Stimulated activated CD8-positive, alpha-beta memory T cell treated with anti-CD3 and anti-CD28 coated beads, Interleukin-4, amount 100 ng/mL, for 1 hour (primary cell): ENCODE measurements at places on chromosomes 16 and 17.

DNA sequence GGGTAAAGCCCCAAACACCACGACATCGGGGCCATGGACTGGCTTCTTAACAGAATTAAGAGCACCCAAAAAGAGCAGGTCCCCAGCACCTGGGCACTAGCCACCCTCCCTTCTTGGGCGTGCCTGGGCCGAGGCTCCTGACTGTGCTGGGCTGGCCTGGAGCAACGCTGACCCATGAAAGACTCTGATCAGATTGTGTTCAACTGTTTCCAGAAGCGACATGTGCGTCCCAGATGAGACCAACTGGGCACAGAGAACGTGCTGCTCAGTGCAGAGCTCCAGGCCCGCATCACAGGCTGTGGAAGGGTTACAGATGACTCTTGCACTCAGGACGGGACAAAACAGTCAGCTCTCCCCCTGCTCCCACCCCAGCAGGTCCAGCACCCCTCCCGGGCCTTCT, 100.7 kb downstream of the KCNJ12 start:
- DNase-seq: no peak

DNA sequence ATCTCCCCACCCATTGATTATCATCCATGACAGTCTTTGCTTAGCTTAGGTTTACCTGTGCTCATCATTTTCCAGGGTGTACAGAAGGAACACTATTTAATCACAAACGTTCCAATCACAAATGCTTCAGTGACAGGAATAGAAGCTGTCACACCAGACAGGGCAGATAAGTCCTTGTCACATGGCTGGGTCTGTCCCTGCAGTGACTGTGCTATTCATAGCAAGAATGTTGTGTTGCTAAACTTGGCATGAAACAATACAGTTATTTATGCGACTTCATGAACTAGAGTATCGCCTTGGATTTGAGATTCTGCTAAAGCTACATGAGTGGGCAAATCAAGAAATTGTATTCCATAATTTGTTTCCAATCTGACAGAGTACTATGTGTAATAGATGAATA, 108.4 kb downstream of the CDH13 start:
- DNase-seq: no peak

DNA sequence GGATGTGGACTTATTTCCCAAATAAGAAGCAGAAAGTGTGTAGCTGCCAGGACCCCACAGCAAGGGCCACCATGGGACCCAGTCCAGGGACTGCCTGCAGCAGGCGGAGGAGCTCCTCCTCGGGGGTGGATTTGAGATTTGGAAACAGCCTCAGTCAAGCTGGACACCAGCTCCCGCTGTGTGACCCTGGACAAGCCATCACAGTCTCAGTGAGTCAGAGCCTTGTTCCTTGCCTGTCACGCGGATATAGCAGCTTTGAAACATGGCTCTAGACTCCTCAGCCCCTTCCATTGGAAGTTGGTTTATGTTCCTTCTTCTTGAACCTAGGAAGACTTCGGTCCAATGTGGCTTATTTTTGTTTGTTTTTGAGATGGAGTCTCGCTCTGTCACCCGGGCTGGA, 12.5 kb upstream of the DPEP1 start:
- no peak for DNase-seq

GRCh38 chr17:58710948-58711552, 18.6 kb downstream of the RAD51C start:
- DNase-seq: peak; percentile 5

DNA sequence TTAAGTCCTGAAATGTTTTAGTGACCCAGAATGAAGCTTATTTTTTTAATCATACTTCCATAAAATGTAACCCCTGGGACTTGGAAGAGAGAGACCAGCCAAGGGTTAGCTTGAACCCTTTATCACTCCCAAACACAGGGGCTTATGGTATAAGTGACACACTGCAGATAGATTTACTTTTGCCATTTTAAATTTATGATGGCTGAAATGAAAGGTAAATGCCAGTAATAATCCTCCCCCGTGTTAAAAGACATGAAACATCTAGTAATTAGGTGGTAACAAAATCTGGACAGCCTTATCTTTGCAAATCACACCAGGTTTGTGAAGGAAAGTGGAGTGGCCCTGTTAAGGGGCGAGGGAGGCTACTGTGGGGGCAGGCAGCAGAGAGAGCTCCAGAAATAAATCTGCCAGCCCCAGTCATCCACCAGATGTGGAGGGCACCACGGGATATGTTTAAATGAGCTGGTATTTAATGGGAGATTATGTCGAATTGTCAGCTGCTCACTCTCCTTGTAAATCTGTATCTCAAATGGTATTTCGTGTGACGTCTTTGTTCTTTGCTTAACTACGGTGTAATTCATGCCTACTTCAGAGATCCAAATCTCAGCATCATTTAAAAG, 326.5 kb downstream of the WWOX start:
- no peak for DNase-seq

- DNase-seq: no peak
Observed at GRCh38 chr17:63985387-63986140, 12.6 kb upstream of the PRR29 start.

GRCh38 chr17:27920569-27920968, 27.4 kb upstream of the LYRM9 start:
- DNase-seq: no peak

DNA sequence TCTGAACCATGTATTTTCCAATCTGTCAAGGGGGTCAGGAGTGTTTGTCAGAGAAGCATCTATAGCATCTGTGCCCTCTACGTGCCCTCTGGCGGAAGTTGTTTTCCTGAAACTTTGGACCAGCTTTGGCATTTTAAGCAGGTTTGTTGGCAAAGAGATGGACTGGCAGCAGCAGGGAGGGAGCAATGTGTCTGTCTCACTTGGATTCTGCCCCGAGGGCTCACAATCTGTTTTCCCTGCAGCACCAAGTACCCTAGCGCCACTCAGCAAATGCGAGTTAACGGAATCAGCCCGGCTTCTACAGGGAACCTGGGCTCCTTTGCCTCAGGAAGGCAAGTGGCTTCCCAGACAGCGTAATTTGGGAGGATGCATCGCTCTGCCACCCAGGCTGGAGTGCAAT, 17.4 kb downstream of the DUSP14 start:
- DNase-seq: no peak

- DNase-seq: no peak
Observed at GRCh38 chr16:88783391-88784073, 1.5 kb downstream of the PIEZO1 start.

- no peak for DNase-seq
Observed at GRCh38 chr16:84726669-84727467, 27.1 kb downstream of the USP10 start.

DNA sequence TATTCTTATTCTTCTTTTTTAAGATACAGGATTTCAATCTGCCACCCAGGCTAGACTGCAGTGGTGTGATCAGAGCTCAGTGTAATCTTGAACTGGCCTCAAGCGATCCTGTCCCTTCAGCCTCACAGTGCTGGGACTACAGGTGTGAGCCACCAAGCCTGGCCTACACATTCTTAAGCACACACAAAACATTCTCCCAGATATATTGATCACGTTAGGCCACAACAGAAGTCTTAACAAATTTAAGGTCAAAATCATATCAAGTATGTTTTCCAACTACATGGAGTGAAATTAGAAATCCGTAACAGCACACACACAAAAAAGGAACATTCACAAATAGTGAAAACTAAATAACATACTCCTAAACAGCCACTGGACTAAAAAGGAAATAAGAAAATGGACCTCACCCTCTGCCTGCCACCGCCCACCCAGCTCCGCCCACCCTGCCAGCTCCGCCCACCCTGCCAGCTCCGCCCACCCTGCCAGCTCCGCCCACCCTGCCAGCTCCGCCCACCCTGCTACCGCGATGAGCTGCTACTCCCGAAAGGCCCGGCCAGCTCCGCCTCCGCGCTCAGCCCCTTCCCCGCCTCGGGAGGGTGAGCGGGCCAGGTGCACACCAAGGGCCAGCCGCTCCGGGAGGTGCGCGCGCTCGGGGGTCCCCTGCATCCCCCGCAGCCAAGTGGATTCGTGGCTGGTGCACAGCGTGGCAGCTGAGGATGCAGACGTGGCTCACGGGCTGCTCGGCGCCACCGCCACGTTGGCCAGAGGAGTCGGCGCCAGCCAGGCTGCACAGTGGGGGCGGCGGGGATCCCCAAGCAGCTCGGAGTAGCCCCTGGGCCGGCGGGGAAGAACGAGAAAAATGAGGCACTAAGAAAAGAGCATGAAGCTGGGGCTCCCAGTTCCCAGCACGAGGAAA, 41.2 kb downstream of the C16orf87 start:
- peak; percentile 59 for DNase-seq

DNA sequence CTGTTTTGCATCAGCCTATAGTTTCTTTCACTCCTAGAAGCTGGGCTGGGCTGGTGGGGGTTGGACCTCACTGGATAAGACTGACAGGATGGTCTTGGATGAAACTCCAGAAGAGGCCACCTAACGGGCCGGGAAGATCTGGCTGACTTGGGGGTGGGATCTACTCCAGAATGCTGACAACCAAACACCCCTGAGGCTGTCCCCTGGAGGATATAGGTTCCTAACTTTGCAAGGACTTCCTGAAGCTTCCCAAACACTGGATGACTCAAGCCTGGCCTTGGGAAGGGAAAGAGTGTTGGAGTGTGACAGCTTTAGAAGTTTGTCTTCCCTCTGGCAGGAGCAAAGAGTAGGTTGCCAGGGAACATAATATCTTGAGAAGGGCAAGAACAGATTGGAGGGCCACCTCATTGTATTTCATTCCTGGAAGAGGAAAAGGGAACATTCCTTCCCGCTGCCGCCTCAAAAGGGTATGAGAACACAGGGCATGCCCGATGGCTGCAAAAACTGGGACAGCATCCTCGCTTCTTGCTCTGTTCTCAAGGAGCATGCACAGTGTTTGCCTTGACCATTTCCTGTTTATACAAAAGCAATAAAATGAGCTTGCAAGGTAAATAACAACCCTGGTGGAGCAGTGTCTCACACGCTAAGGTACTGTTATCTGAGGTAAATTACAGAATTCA, 6.8 kb upstream of the CYB5B start:
- no peak for DNase-seq

DNA sequence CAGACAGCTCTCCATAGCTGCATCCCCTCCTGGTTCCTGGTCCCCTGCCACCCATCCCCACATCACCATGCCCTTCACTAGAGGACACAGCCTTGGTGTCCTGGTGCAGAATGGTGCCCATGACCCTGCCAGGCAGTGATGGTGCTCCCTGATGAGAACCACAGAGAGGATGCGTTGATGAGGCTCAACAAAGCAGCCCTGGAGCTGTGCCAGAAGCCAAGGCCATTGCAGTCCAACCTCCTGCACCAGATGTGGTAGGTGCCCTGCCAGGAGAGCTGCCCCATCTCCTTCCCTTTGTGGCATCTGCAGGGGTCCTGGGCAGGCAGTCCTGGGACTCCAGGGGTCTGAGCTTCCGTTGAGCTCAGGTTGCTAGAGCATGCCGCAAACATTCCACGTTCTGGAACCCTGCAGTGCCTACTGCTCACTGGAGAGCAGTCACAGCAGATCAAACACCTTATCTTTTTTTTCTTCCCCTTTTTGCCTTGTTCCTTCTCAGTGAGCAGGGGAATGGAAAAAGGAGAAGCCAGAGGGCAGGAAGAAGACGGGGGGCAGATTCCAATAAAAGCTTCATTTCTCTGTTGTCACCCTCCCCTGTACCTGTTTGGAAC, 5.3 kb upstream of the EPN3 start:
- DNase-seq: no peak

- DNase-seq: no peak
Observed at GRCh38 chr17:19320876-19321275, 41.6 kb downstream of the B9D1 start.

- no peak for DNase-seq
Observed at GRCh38 chr17:63963123-63963522, 9.6 kb downstream of the SCN4A start.

GRCh38 chr17:14307560-14308024, 6.7 kb downstream of the HS3ST3B1 start:
- no peak for DNase-seq

GRCh38 chr17:74190154-74190553, 13.3 kb upstream of the RPL38 start:
- no peak for DNase-seq

GRCh38 chr17:59561042-59561441, 4.4 kb upstream of the DHX40 start:
- no peak for DNase-seq

- no peak for DNase-seq
Observed at GRCh38 chr16:3149630-3150345, 15.0 kb downstream of the ZNF213 start.

- no peak for DNase-seq
Observed at GRCh38 chr17:41322094-41322902, 6.8 kb upstream of the KRTAP17-1 start.

DNA sequence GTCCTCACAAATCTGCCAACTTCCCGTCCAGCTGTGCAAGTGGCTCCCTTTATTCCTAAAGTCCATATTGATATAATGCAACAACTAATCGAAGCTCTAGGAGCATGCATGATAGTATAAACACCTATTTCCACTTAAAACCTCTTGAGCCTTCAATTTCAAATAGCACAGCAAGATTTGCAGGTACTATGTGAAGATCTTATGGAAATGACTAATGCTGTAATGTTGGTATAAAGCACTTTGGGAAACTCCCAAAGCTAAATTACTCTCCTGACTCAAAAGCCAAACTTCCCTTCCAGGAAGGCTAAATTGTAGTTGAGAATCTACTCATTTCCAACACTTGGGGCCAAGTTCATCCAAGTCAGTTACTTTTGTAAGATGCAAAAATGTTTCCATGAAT, 287.6 kb upstream of the CDH11 start:
- no peak for DNase-seq

- DNase-seq: peak; percentile 52
Observed at GRCh38 chr16:78770353-78771091, 671.1 kb downstream of the WWOX start.

GRCh38 chr17:81388091-81388611, 7.1 kb upstream of the BAHCC1 start:
- DNase-seq: no peak

GRCh38 chr17:36545077-36545464, 352 bp downstream of the GGNBP2 start:
- no peak for DNase-seq

- no peak for DNase-seq
Observed at GRCh38 chr16:22369221-22369811, 5.1 kb downstream of the CDR2 start.

GRCh38 chr17:17990282-17990681, 17.6 kb downstream of the DRC3 start:
- DNase-seq: no peak

GRCh38 chr17:75854881-75855309, 240 bp downstream of the WBP2 start:
- DNase-seq: no peak

DNA sequence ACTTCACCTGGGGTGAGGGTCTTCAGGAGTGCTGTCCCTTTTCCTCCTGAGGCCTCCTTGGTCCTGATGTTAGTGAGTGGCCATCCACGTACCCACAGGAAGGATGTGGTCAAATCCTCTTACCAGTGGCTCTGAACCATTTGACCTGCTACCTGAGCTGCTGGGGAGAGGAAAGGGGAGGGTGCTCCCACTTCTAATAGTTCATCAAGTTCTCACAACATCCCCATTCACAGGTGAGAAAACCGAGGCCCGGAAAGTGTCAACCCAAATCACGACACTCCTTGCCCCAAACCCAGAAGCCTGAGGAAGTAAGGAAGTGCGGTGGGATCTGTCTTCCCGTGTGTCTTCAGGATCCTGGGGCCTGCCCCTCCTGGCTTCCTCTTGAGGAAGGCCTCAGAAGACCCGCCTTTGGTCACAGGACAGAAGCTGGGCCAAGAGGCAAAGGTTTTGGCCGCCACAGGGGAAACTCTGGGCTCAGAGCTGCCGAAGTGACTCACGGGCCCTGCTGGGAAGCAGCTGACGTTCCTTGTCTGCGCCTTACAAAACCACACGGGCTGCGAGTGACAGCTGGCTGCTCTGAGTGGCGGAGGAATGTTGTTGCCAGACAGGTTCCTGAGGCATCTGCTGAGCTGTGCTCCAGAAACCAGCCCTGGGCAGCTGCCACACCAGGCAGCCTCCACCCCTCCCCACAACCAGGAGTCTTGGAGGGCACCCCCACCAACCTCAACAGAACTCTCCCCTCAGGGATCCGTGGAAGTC, 13.9 kb upstream of the KIFC3 start:
- peak; percentile 16 for DNase-seq
